Smooth muscle cell of the brain vasculature (primary cell): ENCODE measurements at places on chromosomes 12 and 14.

- no peak for DNase-seq
Measured at GRCh38 chr12:119211884-119212283, 33.2 kb downstream of the HSPB8 start.

GRCh38 chr12:27511031-27511722 lies 12.8 kb upstream of the PPFIBP1 start:
- no peak for DNase-seq

DNA sequence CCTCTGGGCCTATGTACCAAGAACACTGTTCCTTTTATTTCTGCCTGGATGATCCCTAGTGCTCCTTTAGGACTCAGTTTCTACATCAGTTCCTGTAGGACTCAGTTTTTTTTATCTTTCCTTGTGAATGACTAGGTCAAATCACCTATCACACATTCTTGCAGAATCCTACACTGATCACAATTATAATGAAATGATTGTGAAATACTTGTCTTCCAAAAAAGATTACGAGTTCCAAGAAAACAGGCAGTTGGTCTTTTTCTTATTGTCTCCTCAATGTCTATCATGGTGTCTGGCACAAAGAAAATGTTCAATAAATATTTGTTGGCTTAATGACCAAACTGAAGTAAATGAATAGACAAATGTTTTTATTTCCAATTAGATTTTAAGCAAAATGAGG lies 95.5 kb upstream of the GARIN6 start:
- no peak for DNase-seq

GRCh38 chr12:62308201-62308600 lies 48.0 kb downstream of the USP15 start:
- no peak for DNase-seq

GRCh38 chr12:78888568-78888967 lies 24.0 kb downstream of the SYT1 start:
- no peak for DNase-seq

GRCh38 chr12:31525496-31526157 lies 65.3 kb downstream of the DENND5B start:
- DNase-seq = no peak

DNA sequence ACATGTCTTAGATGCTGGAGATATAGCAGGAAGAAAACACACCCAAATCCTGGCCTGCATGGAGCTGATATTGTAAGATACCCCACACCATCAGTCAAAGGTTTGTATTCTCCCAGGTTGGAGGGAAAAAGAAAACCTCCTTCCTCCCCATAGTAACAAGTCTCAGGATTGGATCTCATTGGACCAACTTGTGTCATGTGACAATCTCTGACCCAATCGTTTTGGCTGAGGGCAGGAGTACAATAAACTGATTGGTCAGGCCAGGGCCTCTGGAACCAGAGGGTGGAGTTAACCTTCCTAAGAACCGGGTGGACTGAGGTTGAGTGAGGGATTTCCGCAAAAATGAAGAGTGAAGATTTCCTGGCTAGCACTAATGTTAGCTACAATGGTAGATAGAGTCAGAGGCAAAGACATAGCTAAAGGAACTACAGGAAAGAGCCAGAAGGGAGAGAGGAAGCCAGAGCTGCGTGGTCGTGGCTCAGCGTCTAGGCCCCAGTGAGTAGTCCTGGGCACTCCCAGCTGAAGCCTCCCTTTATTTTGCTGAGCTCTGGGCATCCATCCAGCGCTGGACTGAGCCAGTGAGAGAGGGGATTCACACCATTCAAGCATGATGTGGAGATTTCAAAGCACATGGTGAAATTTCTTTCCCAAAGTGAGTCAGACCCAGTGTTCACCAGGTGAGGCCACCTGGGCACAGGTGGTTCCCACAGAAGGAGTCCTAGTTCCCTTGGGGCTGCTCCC lies 219.9 kb downstream of the AACS start:
- no peak for DNase-seq

GRCh38 chr12:99059824-99060511 lies 414.9 kb downstream of the APAF1 start:
- no peak for DNase-seq

GRCh38 chr12:145369-145960 lies 68.5 kb downstream of the SLC6A12 start:
- DNase-seq = no peak

- no peak for DNase-seq
Measured at GRCh38 chr12:92111256-92111655, 34.4 kb downstream of the BTG1 start.

GRCh38 chr12:2959505-2960389 lies 550 bp downstream of the TEAD4 start:
- DNase-seq = no peak

DNA sequence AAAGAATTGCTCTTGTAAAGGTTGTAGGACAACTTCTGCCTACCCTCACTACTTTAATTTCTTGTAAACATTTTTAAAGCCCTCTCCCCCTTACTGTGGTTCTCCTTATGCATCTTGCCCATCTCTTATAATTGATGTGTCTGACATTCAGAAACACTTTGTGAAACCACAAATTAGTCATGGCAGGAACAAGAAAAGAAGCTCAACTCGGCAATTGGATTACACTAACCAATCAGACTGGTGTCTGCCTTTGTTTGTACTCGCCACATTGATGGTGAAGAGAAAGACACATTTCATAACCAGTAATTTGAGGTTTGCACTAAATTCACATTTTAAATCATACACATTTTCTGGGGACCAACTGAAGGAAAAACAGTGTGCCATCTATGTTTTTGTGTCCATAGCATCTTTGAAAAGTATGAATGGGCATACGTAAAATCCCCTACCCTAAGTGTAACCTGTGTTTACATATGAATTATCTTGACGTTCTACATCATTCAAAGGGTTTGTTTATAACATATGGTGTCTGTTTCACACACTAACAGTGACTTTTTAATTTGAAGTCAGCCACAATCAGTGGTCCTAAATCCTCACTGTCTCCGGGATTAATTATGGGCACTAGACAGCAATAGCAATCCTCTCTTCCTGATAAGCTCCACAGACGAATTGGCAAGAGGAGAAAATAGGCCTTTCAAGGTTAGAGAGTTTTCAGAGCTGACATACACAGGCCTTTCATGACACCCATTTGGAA lies 49.9 kb downstream of the OTX2 start:
- no peak for DNase-seq

GRCh38 chr14:62866376-62866775 lies 178.9 kb downstream of the KCNH5 start:
- no peak for DNase-seq

DNA sequence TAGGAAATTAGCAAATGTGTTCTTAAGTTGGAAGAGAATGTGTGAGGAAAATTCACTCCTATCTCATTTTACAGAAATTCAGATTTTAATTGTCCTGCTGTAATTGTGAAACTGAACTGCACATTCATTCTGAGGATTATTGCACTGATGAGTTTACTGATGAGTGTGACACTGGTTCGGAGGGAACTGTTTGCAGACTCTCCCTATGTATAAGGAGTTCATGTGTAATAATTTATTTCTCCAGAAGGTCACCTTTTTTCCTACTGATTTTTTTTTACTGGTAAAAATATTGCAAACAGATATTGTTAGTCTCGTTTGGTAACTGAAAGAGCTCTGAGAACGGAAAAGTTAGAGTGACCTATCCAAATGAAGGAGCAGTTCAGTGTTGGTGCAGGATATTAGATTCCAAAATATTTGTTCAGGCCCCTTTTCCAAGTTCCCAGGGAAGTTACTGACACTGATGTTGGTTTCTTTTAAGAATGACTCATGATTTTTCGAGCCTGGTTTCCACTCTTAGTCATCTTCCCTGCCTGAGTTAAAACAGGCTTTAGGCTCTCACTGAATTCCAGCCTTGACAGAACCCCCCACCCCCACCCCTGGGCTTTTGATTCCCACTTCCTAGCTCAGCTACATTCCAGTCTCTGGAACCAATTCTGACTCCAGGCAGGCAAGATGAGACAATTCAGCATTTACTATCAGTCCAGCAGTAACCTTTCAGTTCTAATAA lies 18.4 kb downstream of the ANO6 start:
- peak; percentile 91 for DNase-seq

DNA sequence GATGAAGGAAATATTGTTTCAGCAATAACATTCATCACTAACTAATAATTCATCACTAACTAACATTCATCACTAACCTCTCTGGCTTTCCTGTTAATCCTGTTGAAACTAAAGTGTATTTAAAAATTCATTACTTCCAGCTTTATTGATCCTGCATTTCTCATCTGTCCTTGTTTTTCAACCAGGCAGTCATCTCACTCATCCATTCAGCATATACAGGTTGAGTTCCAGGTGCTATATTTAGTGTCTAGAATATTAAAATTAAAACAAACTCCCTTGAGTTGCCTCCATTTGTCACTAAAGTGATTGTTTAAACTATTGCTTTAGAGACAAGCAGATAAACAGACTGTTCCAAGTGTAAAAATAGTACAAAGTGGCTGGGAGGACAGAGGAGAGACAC lies 58.1 kb downstream of the ATXN7L3B start:
- no peak for DNase-seq

GRCh38 chr12:113232840-113233585 lies 11.7 kb downstream of the TPCN1 start:
- DNase-seq = peak; percentile 69

GRCh38 chr12:84201976-84202375 lies 710.6 kb downstream of the SLC6A15 start:
- no peak for DNase-seq

DNA sequence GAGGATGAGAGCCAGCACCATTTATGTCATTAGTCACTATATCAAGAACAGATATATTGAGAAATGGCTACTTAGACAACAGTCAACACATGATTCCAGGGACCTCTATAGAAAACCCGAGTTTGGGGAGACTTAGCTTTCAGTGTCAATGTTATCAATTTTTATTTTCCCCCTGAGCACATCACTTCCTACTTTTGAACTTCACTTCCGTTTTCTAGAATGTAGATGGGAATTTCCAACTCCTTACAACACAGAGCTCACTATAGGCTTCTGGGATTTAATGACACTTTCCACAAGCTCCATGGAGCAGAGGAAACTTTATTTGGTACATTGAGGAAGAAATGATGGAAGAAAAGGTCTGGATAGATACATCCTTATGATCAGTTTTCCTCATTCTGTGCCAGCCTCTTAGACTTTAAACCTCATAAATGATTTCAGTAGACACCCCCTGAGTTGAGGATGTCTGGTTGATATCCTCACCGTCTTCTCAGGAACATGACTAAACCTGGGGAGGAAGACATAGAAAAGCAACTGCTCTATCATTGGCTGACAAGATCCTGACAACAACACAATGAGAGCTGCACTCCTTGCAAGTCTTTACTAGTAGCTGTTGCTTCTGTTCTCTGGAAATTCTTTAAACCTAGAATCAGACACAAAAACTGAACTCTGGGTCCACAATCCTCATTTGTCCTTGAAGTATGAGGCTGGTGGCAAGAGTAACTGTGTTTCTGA lies 449.4 kb upstream of the OR4E1 start:
- no peak for DNase-seq

- DNase-seq = no peak
Measured at GRCh38 chr12:93832131-93832530, 155.0 kb downstream of the CRADD start.
